ENCODE measurements at places on chromosomes 2 and 18. TPM values are rescaled to one million over a fixed set of nuclear protein-coding genes. Genes with fewer than 3 reads are reported as not detected.

DNA sequence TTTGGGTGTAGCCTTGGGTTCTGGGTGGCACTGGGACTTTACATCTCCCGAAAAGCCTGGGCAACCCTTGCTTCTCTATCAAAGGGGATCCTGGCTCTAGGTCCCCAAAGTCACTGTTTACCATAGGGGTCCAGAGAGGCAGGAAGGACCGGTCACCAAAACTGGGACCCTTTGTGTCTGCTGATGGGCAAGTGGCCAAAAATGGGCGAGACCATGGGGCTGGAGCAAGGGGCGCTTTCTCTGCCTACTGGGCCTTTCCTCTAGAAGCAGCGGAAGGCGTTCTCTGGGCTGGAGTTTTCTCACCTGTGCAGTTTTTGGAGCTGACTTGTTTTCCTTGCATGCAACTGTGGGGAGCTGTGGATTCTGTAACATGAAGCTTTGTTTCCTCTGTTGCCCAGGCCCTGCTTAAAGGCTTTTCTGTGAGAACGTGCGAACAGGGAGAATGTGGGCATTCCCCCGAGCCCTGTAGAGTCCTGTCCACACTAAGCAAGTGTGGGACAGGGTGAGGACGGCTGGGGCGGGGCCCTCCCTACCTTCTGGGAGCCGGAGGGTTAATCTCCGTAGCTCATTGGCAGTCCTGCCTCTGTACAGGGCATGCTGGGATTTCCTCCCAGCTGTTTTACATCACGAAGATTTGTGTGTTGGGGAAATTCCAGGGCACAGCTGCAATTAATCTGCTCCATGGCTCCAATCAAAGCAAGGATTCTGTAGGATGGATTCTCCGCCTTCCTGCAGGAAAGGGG is 50.2 kb downstream of the TGOLN2 start:
- peak; percentile 76 for DNase-seq

DNA sequence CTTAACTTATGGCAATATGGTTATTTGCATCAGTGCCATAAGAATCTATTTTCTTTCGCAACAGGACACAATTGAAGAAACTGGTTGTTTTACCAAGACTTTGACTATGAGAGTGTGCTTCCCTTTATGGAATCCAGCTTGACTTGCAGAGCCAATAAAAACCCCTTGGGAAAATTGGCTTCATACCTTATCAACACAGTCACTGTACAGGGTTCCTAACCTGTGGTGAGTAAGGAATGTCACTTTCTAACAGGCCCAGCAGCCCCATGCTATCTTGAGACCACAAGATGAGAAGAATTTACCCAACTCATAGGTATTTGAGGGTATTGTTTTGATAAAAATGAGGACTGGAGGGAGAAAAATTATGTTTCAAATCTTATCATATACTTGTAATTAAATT is 418.5 kb upstream of the MAP2 start:
- no peak for DNase-seq

POTEJ gene
- not detected for total RNA-seq

PSTPIP2 gene
- total RNA-seq = 2.7 TPM

DNA sequence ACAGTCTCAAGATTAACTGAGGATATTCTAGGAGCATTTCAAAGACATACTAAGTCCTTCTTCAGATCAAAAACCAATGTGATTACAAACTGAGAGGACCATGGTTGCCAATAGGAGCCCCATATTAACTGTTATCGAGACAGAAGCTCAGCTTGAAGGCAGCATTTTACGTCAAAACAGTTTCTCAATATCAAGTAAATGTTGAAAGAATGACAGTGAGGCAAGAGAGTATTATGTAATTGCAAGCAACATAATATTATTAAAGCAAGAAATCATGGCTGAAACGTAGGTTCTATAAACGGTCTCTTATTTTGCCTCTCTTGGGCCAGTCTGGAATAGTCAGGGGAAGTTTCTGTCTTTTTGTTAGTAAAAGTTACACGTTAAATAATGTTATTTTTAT is 22.9 kb downstream of the RIT2 start:
- DNase-seq = no peak

DNA sequence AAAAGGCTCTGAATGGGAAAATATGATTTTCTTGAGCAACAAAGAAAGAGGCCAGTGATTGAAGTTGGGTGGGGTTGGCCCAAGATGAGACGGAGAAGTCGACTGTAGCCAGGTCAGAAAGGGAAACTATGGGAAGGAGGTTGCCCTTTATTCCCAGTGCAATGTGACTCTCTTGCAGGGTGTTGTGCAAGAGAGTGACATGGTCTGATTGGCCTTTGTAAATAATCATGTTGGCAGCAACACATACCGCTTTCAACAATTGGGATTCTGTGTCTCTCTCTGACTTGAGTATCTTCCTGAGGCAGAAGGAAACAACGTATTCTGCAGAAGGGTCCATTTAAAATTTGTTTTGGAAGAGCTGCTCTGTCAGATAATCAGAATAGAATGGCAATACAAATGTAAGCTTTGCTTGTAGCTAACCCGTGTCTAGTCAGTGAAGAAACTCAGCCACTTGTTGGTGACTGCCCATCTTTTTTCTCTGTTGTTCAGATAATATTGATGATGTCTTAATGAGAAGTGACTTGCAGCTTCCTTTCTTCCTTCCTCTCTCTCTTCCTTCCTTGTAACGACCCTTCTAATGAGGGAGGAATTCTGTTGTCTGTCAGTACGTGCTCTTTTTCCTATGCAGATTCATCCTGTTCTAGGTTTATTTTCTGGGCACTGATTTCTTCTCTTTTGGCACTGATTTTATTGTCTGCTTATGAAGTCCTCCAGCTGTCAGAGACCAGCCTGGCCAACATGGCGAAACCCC is 311.0 kb upstream of the FAM98A start:
- no peak for DNase-seq

DNA sequence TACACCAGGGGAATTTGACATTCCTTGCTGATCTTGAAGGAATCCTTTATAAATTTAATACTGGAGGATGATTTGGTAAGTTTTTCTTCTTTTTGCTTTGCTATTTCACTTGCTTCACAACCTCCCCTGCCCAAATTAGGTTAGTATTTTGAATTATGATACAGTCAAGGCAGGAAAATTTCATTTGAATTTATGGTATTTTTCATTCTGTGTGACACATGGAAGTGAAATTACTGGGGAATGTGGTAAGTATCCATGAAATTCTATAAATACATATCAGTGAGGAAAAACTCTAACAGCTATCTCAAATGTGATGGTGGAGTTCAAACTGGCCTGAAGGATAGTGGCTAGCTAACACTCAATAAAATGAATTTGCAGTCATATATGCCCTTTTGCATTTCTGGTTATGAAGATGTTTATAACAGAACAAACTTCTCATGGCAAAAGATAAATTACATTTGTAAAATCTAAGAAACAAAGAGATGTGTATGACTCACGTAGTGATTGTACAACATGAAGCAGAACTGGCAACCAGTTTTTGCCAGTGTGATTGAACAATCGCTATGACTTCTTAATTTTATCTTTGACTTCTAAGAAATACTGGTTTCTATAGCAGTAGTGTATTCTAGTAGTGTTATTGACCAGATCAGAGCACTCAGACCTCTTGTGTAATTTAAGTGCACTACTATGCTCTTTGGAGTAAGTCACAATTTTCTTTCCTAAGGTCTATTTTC is 152.6 kb downstream of the IKZF2 start:
- DNase-seq = no peak

DNA sequence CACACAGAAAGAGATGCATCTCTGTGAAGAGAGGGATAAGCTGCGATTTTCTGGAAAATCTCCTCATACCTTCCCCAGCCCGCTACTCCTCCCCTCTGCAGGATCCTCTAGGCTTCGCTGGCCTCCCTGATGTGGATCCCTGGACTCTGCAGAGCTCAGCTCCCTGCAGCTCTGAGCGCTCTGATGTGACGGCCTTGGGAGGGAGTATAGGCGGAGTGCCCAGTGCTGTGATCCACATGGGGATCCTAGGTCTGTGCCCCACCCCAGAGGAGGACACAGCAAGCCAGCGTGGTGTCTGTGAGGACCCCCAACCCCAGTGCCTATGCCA is 111.0 kb downstream of the GYPC start:
- no peak for DNase-seq

DNA sequence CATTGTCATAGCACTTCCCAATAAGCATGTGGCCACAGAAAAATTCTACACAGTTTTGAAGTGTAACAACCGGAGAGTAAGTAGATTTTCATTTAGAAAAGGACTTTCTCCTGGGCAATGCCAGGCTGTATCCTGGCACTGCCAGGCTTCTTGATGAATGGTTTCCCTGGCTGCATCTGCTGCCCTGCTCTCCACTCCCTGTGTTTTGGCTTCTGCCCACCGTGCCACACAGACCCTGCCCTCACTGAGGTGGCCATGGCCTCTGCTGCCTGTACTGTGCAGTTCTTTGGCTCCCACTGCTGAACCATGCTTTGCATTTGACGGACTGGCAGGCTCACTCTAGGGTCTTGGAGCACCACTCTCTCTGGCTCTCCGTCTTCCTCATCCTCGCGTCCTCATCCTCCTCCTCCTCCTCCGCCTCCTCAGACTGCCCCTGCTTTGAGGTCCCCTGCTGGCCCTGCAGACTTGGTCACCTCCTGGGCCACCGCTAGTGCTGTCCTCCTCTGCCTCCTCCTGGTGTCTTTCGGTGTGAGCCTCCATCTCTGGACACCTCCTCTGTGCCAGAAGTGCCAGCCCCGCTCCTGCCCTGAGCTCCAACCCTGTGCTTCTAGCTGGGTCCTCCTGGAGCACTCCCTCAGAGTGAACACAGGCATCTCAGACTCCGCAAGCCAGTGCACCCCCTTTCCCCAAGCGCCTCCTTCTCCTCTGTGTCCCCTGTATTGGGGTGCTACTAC is 45.9 kb upstream of the CNGA3 start:
- no peak for DNase-seq

GRCh38 chr2:11955314-11955713 is 208.9 kb downstream of the LPIN1 start:
- no peak for DNase-seq

SLC39A6 gene
- 13.4 TPM for total RNA-seq

- DNase-seq = no peak
These were observed 630.8 kb upstream of the SLC39A10 start for GRCh38 chr2:195026261-195026660.

CFC1 gene
- not detected for total RNA-seq

INHBB gene
- 2.8 TPM for total RNA-seq

DNA sequence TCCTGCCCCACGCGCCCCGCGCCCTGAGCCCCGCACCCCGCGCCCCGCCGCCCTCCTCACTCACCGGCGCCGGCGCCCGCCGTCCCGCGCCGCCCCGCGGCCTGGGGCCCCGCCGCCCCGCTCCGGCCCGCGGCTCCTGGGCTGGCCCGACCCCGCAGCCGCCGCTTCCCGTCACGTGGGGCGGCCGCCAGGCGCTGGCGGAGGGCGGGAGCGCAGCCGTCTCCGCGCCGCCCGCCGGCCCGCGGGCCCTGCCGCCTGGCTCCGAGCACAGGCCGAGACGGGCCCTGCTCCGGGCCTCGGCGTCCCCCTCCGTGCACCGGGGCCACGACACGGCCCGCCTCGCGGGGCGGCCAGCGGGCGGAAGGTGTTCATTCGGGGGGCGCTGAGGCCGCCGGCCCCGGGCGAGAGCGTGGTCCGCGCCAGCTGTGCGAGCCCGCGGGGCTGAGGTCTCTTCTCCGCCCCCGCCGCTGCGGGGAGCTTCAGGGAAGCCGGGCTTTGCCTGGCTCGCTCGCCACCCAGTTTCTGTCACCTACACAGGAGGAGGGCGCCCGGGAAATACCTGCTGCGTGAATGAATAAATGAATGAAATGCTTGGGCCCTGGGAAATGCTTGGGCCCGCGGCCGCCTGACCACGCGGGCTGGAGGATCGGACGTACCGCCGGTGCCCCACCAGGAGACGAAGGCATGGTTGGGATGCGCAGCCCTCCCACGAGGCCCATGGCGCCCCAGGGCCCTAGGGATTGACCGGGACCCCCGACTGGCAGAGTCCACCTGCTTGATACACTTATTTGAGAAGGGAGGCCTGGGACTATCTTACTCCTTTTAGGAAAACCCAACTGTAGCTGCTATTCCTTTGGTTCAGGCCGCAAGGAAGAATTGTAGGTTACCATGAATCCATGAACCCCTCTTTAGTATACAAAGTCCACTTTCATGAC is at the start of gene TGFBRAP1:
Gene TGFBRAP1, minus strand, starts transcription at position 175 of the 935 bp plus-strand sequence. CDS start 21,434 bp downstream, outside the sequence.
- DNase-seq = peak; percentile 80

STARD6 gene
- not detected for total RNA-seq

NEU4 gene
- 0.52 TPM for total RNA-seq

DNA sequence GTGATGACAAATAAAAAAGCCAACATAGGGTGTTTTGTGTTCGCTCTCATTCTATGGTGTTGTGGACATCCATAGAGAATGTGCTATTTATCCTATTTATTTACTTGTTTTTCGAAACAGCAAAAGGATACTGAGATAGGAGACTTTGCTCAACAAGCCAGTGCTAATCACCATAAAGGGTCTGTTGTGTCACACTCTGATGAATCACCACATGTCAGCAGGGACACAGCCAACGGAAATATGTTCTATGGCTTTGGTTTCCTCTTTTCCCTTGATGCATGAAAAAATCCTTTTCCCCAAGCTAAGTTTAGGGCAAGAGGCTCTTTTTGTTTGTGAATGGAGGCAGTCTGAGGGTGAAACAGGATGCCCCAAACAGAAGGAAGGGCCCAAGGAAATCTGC is 154.3 kb downstream of the RNF152 start:
- no peak for DNase-seq

PAX8 gene
- total RNA-seq = 0.30 TPM

ABCG5 gene
- total RNA-seq = not detected

DNA sequence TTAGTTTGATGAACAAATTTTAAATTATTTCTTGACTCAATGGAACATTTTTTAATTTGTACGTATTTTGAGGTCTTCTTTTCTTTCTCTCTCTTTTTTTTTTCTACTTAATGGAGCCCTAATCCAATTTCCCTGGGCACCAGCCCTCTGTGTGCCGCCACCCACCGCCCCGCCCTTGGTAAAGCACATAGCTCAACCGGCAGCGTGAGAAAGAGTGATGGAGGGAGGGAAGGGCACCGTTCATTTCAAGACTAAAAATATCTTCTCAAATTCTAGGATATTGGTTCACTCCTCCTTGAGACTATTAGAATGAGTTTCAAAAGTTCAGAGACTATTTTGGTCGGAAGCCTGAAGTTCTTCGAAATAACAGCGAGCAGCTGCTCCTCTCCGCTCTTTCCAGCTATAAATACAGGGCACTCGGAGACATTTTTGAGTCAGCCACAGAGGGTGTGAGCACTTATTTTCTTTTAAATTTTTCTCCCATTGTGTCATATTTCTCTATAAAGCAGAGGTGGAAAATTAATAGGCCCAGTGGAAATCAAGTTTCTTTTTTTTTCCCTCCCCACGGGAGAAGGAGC is 731.7 kb upstream of the ID2 start:
- DNase-seq = no peak

GRCh38 chr2:101517758-101518271 is 42.9 kb upstream of the RFX8 start:
- DNase-seq = no peak

DNA sequence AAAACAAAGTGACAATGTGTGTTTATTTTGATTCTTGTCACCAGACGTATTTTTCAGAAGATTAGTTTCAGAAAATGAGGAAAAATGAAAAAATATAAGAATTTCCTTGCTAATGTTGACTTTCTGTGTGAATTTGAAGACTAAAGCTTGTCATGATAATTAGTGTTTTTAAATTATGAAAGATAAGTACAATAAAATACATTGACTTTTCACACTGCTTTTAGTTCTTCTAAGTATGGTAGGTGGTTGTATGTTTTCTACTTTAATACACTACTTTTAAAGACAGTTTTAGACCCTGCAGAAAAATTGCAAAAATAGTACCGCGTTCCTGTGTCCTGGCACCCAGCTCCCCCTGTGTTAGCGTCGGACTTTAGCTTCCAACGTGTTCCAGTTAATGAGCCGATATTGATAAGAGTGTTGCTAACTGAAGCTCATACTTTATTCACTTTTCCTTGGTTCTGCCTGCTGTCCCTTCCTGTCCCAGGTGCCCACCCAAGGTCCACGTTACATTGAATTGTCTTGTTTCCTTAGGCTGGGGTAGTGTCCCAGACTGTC is 695 bp downstream of the RBFA start:
- DNase-seq = no peak

All from left ventricle myocardium superior (tissue), 1 donor.